ENCODE measurements at places on chromosomes 2 and 18. TPM values are rescaled to one million over a fixed set of nuclear protein-coding genes. Genes with fewer than 3 reads are reported as not detected.

- DNase-seq: no peak
Observed at GRCh38 chr2:111627256-111627655, 256.7 kb downstream of the ANAPC1 start.

DNA sequence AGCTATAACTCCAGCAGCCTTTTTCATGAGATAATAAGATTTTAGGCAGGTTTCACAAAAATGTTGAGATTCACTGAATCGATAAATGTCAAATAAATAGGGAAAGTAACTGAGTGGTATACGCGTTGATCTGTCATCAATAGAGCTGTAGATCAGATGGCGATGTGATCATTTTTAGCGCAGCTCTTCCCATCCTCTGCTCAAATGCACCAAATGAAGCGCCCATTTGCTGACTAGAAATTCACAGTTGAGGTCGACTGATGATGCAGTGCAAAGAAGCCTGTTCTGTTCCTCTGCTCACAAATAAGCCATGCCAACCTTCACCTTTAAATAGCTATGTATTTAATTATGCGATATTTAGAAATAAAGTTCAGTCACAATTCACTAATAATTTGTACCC is 693.5 kb downstream of the ARHGAP15 start:
- DNase-seq: no peak

- DNase-seq: no peak
Observed at GRCh38 chr2:51579412-51579811, 547.5 kb upstream of the NRXN1 start.

DNA sequence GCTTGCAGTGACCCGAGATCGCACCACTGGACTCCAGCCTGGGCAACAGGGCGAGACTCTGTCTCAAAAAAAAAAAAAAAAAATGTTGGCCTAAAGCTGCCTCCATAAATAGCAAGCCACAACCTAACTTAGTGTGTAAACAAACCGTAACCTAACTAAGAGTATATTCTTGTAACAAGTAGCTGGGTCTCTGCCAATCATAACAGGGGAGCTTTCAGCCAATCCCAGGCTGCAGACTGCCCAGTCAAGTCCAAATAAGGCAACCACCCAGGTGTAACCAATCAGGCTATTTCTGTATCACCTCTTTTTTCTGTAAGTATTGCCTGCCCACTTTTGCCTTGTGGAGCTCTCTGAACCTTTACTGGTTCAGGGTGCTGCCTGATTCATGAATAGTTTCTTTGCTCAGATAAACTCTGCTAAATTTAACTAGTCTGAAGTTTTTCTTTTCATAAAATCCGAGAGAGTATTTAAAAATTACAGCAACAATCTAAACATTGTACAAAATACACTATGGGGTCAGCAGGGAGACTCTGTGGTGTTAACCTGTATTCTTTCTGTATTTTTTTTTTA is 4.5 kb downstream of the PSTPIP2 start:
- DNase-seq: no peak

The RTP5 gene
- not detected for total RNA-seq

The SS18 gene
- total RNA-seq: 26.9 TPM

All from right lobe of liver (tissue), 6 donors.